ENCODE measurements at places on chromosomes 11 and 22. TPM values are rescaled to one million over a fixed set of nuclear protein-coding genes. Genes with fewer than 3 reads are reported as not detected.

The ACTN3 gene
- not detected for total RNA-seq

The CRYBB2 gene
- total RNA-seq, result not detected

The SLC6A5 gene
- not detected for total RNA-seq

DNA sequence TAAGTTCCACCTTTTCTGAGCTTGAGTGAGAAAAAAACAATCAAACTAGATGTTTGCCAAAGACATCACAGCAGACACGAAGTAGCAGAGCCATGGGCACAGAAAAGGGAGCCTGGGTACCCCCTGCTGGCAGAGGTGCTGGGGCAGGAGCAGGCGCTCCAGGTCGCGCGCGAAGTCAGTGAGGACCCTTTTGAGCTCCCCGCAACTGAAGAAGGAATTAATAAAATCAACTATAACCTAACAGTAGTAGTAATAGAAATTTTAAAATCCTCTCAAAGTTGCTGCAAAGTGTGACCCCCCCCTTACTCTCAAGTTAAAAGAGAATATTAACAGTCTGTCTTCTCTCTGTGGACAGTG lies 20.0 kb upstream of the PARVB start:
- DNase-seq, result no peak

GRCh38 chr11:37712251-37712650 lies 1114.2 kb upstream of the RAG2 start:
- DNase-seq, result peak; percentile 19

DNA sequence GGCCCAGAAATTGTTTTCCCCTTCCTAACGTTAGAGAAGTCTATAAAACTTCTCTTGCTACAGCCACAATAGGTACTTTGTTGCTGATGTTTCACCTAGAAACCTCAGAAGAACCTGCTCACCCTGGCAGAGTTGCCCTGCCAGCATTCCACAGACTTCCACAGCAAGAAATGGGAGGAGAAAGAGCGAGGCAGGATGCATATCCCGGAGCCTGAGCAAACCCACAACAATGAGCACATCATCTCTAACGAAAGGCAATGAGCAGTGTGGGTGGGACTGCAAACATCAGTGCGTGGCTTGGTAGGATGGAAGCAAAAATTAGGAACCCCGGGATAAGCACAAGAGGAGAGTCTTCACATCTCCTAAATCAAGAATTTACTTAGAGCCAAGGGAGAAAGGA lies 892.3 kb downstream of the OPCML start:
- DNase-seq, result no peak

- DNase-seq, result peak; percentile 44
Measured at GRCh38 chr11:12685229-12685628, 11.0 kb downstream of the TEAD1 start.

DNA sequence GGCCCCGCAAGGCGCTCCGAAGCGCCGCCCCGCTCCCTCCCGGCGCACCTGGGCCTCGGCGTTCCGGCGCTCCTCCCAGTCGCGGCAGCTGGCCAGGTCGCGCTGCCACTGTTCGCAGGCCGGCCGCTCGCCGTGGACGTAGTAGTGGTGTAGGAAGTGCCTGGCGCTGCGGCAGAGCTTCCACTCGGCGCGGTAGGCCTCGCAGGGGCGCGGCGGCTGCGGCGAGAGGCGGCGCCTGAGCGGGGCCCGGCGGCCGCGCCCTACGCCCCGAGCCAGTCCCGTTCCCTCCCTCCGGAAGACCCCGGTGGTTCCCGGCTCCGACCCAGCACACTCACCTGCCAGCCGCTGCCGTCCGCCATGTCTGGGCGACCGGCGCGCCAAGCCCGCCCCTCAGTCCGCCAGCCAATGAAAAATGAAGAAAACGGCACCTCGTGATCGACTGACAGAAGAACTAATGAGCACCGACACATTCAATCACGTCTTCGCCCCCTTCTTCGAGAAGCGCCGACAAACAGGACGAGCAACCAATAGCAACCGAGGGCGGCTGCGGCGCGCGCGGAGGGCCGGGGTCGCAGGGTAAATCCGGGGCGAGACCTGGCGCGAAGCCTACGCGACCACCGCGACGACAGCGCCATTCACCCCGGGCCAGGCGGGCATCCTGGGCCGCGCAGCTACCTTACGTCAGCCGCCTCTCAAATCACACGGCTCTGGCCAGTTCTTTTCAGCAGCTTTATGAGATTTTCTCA lies at the start of gene C22orf39:
TSS of gene C22orf39 (minus strand) at position 382 of the 746 bp plus-strand sequence. CDS start at position 359, 23 bp downstream.
- peak; percentile 89 for DNase-seq

DNA sequence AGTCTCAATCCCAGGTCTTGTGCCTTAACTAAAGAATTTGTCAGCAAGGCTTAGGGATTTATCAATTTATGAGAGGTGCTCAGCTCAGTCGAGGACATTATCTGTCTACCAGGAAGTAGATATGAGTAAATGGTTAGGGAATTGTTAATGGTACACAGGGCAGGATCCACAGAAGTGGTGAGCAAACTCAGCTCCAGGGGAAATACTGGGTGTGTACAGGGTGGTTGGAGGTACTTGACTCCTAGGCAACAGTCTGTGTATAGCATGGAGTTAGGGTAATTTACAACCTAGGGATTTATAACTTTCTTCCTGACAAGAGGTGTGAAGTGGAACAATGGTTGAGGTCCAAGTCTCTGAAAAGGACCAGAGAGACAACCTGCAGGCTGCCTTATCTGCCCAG lies 123.4 kb upstream of the OR9Q1 start:
- no peak for DNase-seq

- DNase-seq, result no peak
Measured at GRCh38 chr11:56977314-56977713, 11.4 kb upstream of the OR5AK2 start.

DNA sequence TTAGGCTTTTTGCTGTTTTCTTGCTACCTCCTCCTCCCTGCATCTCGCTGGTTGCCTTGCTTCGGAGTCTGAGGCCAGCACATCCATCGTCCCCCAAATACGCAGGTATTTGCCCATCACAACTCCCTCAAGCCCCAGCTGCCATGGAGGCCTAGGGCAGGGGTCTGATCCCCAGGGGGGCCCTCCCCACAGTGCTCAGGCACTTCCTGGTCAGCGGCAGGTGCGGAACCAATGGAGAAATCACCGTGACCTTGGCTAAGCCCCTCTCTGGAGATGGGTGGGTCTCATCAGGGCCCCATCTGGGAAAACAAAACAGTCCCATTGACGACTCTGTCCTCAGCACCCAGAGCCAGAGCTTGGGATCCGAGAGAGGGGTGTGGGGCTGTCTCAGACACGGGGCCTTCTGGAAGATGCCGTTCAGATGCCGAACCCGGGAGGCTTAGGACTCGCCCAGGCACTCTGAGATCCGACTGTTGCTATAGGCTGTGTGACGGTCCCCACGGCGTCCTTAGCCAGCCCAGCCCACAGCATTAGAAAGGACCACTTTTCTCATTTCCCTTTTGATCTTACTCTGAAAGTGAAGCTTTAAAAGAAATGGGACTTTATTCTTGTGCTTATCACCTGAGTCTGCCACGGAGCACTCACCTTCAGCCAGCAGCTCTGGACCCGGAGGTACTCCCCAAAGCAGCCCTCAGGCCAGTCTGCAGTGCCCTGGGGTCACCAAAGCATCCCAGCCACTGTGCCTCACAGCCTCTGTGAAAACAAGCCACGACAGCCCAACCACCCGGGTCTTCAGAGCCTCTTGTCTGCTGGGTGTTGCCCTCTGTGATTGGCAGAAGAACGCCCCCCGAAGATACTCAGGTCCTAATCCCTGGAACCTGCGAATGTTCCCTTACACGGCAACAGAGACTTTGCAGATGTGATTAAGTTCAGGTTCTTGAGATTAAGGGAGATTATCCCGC lies 61.2 kb upstream of the SLC22A12 start:
- no peak for DNase-seq

DNA sequence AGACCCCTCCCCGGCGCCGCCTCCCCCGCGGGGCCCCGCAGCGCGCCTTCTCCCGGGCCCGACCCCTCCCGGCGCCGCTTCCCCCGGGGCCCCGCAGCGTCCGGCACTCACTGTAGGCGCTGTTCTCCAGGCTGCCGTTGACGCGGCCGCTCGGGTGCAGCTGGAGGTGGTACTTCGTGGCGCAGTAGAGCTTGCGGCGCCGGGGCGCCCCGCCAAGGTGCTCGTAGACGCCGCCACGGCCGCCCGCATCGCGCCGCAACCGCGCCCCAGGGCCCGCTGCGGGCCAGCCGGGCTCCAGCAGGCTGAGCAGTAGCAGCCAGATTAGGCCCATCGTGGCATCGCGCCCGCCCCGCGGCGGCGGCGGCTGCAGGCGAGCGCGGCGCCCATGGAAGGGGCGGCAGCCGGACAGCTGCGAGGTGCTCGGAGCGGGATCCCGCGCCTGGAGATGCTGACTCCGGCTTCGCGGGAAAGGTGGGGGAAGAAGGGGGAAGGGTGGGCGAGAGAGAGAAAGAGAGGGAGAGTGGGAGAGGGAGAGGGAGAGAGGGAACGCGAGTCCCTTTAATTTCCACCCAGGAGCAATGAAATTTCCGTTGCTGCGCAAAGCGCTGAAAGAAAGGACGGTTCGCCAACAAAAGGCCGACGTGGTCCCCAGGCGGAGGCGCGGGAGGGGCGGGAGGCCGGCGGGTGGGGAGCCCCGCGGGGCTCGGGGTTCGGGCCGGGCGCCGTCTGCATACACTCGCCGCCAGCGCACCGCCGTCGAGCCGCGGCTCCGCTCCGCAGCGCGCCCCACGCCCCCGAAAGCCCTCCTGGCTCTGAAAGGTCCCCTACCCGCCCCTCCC lies at the start of gene FGF3:
TSS of gene FGF3 (minus strand) at position 814 of the 839 bp plus-strand sequence. CDS start at position 331, 483 bp downstream.
- no peak for DNase-seq

GRCh38 chr22:44309137-44309536 lies 3.6 kb downstream of the SHISAL1 start:
- peak; percentile 95 for DNase-seq

DNA sequence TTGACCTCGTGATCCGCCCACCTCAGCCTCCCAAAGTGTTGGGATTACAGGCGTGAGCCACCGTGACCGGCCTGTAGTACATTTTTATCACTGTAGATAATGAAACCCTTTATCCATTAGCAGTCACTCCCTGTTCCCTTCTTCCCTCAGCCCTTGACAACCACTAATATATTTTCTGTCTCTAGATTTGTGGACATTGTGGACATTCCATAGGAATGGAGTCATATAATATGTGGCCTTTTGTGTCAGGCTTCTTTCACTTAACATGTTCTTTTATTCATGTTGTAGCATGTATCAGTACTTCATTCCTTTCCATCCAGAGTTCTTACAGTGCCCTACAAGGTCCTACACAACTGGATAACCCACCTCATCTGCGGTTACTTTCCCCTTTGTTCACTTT lies 30.5 kb downstream of the RRM1 start:
- DNase-seq, result peak; percentile 33

DNA sequence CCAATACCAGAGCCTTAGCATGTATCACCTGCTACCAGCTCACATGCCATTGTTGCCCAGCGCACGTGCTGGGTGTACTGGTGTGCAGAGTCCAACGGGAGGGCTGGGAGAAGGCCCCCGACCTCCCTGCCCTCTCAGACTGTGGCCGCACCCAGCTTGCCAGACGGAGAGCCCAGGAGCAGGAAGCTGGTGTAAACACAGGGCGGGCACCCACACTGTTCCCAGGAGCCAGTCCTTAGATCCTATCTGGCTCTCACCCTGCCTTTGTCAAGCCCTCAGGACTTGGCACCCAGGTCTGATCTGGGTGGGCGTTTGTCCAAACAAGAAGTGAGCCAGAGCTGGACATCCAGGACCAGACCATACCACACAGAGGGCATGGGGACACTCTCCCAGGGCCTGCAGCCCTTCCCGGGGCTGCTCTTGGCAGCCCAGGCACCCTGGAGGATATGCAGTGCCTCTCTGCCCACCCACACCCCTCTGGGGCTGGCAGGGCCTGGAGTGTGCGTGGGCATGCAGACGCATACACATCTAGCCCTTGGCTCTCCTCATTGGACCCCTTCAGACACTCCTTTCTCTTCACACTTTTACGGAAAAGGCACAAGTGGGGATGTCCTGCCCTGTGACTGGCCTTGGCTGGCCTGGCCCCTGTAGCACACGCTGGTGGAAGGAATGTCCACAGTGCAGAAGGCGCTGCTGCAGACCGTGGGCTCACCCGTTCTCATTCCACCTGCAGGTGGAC lies 19.9 kb upstream of the CLDN5 start:
- no peak for DNase-seq

- peak; percentile 60 for DNase-seq
Measured at GRCh38 chr11:29641201-29641600, 375.6 kb downstream of the KCNA4 start.

- DNase-seq, result peak; percentile 85
Measured at GRCh38 chr11:94130298-94131046, 1.8 kb downstream of the PANX1 start.

DNA sequence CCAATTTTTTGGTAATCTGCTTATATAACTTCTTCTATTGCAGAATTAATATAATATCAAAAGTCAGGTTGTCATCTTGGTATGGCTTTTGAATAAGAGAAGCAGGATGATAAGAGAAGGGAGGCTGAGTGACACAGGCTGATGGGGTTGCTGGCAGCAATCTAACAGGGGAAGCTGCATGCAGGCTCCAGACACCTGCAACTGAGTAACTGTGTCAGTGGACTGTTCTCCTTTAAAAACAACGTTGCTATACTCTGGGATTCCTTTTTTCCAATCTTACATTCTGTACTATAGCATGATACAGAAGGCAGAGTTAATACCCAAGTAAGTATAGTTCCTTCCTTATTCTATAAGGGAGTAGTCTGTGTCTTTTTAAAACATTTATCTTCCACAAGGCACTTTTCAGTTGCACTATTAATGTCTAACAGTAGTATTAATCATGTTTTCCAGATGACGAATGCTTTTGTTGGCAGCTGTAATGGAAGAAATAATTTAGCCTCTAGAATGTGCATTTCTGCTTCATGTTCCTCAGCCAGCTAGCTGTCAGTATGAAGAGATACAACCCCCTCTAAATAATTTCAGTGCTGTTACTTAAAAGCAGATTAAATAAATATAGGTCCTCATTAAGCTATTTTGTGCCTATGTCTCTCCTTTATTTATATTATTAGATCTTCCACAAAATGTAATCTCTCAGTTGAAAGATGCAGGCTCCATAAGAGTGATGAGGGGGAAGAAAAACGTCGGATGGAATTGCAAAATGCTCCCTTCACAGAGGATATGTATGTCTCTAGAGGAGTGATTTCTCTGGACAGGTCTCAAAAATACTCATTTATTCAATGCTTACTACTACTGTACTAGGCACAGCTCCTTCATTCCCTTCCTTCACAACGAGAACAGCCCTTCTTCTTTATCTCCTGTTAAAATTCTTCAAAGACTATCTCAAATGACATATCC lies 50.8 kb downstream of the ATG16L2 start:
- peak; percentile 50 for DNase-seq

DNA sequence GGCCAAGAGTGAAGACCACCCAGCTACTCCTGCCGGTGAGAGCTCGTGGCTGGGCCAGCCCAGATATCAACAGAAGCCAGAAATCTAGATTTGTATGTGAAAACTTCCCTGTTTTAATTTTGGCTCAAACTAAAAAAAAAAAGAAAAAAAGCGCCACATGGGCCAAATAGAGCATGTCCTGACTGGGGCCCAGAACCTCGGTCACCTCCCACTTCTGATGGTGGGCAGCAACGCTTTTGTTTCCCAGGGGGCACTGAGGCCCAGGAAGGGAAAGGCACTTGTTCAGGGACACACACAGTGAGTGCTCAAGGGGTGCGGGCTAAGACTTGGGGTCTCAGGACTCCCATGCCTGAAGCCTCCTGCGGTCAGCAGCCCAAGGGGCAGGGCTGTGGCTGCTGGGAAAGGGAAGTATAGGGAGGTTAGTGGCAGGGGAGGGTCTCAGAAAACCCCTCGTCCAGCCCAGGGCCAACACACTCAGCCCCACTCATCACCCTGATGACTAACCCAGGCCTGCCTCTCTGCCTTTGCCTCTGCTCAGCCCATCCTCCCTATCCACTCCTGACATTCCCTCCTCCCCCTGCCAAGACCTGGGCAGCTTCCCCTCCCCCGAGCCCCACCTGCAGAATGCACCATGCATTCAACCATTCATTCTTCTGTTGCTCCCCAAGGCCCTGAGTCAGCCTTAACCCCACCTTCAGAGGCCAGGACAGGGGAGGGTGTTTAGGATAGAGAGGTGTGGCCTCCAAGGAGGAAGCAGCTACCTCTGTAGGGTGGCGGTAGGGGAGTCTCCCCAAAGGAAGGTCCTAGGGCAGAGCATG lies 30.0 kb upstream of the TCF20 start:
- DNase-seq, result no peak

Data from LHCN-M2 (cell line).